ENCODE measurements at places on chromosomes 5 and 9.

DNA sequence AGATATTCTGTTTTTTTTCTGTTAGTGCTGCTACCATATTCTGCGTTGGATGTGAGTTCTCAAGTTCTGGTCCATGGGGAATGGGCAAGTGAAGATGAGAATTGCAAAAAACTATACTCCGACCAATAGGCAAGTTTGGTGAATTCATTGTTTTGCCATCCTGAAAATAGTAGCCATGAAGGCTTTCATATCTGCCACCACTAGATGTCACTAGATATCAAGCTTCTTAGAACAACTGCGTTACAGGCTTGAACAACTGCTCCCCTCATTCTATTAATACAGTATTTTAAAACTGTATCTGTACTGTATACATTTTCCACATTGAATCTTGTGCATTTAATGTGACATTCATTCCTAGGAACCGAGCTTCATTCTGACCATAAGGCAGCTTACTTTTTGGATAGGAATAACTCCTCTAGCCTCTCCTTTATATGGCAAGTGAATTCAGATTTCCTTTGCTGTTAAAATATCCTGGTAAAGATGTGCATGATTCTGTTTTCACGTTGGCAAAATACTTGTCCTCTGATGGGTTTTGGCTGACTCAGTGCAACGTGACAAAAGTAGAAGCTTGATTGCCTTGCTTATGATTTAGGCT lies 163.6 kb downstream of the SREK1 start:
- peak; percentile 88 for DNase-seq

DNA sequence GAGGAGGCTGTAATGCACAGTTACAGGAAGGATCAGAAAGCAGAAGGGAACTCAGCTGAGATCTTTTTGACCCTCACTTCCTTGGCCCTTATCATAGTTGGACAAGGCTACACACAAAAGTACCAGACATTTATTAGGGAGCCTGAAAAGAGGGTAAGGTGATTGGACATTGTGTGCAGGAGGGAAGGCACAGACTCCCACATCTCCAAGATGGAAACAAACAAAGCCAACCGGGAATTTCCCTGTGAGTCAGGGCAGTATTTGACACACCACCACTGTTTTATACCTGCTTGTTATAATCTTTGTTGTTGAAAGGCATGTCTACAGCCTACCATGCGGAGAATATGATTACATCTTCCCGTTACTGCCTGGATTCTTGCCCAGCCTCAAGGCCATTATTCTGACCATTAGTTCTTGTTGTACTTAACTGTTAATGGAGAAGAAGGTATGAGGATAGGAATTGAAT lies 3.0 kb upstream of the CCNG1 start:
- DNase-seq = no peak

- peak; percentile 92 for DNase-seq
Observed at GRCh38 chr5:142866563-142867275, 96.5 kb downstream of the ARHGAP26 start.

DNA sequence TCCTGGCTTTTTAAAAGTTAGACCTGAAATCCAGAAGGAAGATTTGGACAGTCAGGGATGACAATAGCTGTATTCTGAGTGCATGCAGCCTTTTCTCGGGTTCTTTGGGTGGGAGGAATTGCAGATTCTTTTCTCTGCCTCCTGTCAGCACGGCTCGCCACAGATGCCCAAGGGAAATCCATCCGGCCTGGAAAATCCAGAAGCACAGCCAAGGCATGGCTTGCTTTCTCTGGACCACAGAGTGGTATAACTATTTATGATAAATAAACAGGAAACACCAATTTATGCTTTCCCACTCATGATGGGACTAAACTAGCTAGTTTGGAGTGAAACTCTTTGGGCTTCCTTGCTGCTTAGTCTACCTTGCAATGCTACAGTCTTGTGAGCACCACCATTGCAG lies 59.1 kb downstream of the C9orf152 start:
- DNase-seq = no peak

DNA sequence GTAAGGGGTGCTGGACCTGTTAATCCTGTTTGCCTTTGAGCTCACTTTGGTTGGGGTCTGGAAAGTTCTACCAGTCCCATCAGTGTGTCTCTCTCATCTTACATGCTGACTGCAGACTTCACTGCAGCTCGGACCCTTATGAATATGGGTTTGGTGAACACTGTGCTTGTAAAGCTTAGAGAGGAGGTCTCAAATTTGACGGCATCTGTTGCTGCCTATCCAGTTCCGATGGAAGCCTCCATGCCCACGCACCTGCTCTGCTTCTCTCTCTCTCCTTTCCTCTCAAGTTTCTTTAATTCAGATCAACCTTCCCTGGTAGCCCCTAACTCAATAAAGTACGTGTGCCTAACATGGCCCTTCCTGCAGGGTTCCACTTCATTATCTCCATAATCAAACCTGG lies 217.9 kb downstream of the HSPA4 start:
- DNase-seq = no peak

- no peak for DNase-seq
Observed at GRCh38 chr9:126170286-126170823, 156.3 kb upstream of the MVB12B start.

- no peak for DNase-seq
Observed at GRCh38 chr9:130663977-130664250, 480 bp upstream of the PRDM12 start.

DNA sequence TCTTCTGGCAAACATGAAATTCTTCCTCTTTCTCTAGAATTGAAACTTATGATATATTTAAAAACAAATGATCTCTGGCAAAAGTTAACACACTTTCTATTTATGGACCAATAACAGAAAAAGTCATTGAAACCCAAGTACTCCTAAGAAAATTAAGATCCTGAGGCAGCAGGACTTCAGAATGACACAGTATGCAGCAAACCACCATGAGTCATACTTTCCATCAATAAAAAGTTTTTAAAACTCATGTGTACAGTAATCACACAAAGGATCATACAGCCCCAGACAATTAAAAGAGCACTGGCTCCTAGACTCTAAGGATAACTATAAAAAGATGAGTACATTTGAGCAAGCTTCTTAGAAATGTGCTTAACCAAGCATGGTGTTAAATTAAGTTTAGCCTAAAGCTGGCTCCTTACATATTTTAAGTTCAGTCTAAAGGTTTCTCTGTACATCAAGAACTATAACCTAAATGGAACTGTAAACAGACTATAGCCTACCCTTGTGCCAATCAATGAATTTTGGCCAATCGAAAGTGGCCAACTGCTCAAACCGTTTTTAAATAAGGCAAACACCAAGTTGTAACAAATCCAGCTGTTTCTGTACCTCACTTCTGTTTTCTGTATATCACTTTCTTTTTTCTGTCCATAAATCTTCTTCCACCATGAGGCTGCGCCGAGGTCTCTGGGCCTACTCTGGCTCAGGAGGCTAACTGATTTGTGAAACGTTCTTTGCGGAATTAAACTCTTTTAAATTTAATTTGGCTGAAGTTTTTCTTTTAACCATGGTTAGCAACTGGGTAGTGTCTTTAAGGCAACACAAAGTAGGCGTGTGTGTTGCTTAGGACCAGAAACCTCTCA lies 232.1 kb upstream of the PIK3R1 start:
- no peak for DNase-seq

DNA sequence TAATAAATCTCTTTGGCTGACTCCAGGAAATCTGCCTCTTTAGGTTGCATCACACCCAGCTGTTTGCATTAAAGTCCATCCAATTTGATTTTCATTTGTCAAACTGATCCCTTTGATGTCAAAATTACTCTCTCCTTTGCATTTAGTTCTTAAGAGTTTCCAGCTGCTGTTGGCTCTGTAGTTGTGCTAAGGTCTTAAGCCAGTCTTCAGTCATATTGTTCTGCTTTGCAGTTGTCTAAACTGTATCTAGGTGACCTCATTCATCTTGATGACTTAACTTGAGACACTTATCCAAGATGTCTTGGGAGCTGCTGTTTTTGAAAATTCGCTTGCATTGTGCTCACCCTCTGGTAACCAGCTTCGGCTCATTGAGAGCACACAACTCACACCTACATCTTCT lies 386.9 kb upstream of the TLE4 start:
- no peak for DNase-seq
